ENCODE measurements at places on chromosomes 3 and 15. TPM values are rescaled to one million over a fixed set of nuclear protein-coding genes. Genes with fewer than 3 reads are reported as not detected.

- peaks cover 27% of the 10 kb centered on the region for H3K4me1 ChIP-seq
- no peaks in the 10 kb centered on the region for H3K27me3 ChIP-seq
- H3K36me3 ChIP-seq = peaks cover 5% of the 10 kb centered on the region
- no peak for DNase-seq
- H3K27ac ChIP-seq = peak overlapping the region; percentile 48
Measured at GRCh38 chr3:10116138-10116460, 624 bp downstream of the BRK1 start.

DNA sequence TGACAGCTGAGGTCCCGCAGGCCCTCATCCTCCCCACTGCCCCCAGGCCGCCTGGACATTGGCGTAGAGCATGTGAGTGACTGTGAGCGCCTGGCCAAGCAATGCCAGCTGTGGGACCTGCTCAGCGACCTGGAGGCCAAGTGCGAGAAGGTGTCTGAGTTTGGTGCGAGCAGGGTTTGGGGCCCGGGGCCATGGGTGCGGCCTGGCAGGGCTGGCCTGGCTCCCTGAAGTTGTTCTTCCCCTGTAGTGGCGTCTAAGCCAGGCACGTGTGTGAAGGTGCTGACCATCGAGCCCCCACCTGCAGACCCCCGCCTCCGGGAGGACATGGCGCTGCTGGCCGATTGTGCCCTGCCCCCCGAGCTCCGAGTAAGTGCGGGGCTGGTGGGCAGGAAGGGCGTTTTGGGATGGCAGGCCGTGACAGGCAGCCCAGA, 4.2 kb downstream of the ABTB1 start:
- no peak overlapping the region for H3K27ac ChIP-seq
- H3K4me1 ChIP-seq = peaks cover 25% of the 10 kb centered on the region
- H3K4me3 ChIP-seq = no peak overlapping the region
- DNase-seq = no peak

- no peak overlapping the region for H3K4me3 ChIP-seq
- DNase-seq = peak; percentile 51
- H3K27me3 ChIP-seq = no peaks in the 10 kb centered on the region
Measured at GRCh38 chr3:31550452-31551251, 17.9 kb downstream of the STT3B start.

- no peak overlapping the region for H3K27ac ChIP-seq
- peaks cover 3% of the 10 kb centered on the region for H3K27me3 ChIP-seq
- no peaks in the 10 kb centered on the region for H3K36me3 ChIP-seq
- H3K4me1 ChIP-seq = no peaks in the 10 kb centered on the region
- no peak overlapping the region for H3K4me3 ChIP-seq
- DNase-seq = no peak
Measured at GRCh38 chr3:197333901-197334639, 35.7 kb upstream of the DLG1 start.

DNA sequence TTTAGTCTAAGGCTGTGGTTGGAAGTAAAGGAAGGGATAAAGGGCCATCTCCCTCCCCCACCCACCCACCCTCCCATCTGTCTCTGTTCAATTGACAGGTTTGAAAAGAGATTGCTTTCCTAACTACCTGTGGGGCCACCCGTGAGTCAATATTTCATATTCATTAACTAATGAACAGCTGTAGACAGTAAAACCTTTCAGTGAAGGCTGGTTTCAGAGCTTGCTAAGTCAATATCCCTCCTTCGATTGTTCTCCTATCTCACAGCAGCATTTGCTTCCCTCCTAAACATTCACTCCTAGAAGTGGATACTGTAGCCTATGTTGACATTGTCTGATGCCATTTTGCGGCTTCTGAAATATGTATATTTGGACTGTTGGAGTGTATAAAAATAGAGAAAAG, 85.9 kb upstream of the SYNPR start:
- H3K27me3 ChIP-seq = no peaks in the 10 kb centered on the region
- DNase-seq = no peak
- no peak overlapping the region for H3K4me3 ChIP-seq
- H3K4me1 ChIP-seq = no peaks in the 10 kb centered on the region

GRCh38 chr3:29319798-29320197, 38.9 kb downstream of the RBMS3 start:
- DNase-seq = no peak
- H3K4me1 ChIP-seq = no peaks in the 10 kb centered on the region
- H3K4me3 ChIP-seq = no peak overlapping the region
- H3K36me3 ChIP-seq = no peaks in the 10 kb centered on the region
- H3K27ac ChIP-seq = no peak overlapping the region

DNA sequence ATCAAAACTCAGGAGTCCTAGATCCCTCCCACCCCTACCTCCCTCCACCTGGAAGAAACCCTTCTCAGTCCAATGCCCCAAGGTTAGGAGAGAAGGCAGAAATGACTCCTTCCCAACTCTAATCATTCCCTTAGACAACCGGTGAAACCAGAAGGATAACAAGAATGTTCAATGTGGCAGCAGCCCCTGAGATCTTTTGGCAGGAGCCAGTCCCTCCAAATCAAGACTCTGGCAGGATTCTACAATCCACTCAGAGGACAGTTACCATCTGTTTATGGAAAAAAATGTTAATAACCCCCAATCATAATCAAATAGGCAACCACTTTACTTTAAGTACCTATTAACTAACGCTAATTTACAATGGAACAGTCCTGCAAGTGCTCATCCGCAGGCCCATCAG, 136.5 kb downstream of the NTRK3 start:
- H3K27me3 ChIP-seq = no peaks in the 10 kb centered on the region
- H3K27ac ChIP-seq = no peak overlapping the region
- no peaks in the 10 kb centered on the region for H3K4me1 ChIP-seq
- DNase-seq = no peak
- H3K36me3 ChIP-seq = no peaks in the 10 kb centered on the region

- no peak overlapping the region for H3K4me3 ChIP-seq
- H3K4me1 ChIP-seq = no peaks in the 10 kb centered on the region
- DNase-seq = no peak
- H3K36me3 ChIP-seq = no peaks in the 10 kb centered on the region
- no peaks in the 10 kb centered on the region for H3K27me3 ChIP-seq
Measured at GRCh38 chr3:175336406-175337133, 477.4 kb downstream of the NAALADL2 start.

Gene ITIH3
- polyA plus RNA-seq = not detected

DNA sequence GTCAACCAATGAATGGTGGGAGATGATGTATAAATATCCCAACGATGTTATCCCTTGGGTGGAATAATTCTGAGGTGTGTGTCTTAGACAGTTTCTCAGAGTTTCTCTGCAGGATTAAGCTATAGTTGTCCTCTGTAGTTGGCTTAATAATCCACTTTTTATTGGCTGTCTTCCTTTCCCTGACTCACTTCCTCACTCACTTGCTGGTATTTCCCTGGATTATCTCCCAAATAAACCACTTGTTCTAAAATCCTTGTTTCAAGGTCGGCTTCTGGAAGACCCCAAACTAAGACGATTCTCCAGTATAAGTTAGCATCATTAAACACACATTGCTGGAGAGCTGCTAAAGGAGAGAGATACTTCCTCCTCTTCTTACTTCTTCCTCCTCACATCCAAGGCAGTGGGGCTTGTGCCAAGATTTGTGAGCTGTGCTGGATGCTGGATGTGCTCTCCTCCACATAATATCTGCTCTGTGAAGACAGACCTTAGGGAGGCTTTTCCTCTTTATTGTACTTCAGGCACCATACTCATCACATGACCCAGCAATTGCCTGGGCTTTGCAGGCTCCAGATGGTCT, 22.5 kb upstream of the ROPN1 start:
- H3K27ac ChIP-seq = no peak overlapping the region
- DNase-seq = no peak
- H3K36me3 ChIP-seq = no peaks in the 10 kb centered on the region
- H3K27me3 ChIP-seq = no peaks in the 10 kb centered on the region
- no peak overlapping the region for H3K4me3 ChIP-seq
- no peaks in the 10 kb centered on the region for H3K4me1 ChIP-seq

Gene HCLS1
- polyA plus RNA-seq = 161 TPM

- no peaks in the 10 kb centered on the region for H3K4me1 ChIP-seq
- no peak overlapping the region for H3K4me3 ChIP-seq
- H3K27ac ChIP-seq = no peak overlapping the region
- DNase-seq = no peak
- no peaks in the 10 kb centered on the region for H3K27me3 ChIP-seq
Measured at GRCh38 chr3:64578062-64578770, 109.6 kb downstream of the ADAMTS9 start.

Gene IGSF10
- not detected for polyA plus RNA-seq
